AG10803 (cell line): ENCODE measurements at places on chromosomes 7 and 10.

GRCh38 chr7:65840446-65840845, 32.4 kb upstream of the VKORC1L1 start:
- DNase-seq: no peak

GRCh38 chr7:20952916-20953315, 166.2 kb upstream of the SP8 start:
- no peak for DNase-seq

- DNase-seq: peak; percentile 28
Observed at GRCh38 chr10:77310288-77310840, 327.2 kb downstream of the KCNMA1 start.

DNA sequence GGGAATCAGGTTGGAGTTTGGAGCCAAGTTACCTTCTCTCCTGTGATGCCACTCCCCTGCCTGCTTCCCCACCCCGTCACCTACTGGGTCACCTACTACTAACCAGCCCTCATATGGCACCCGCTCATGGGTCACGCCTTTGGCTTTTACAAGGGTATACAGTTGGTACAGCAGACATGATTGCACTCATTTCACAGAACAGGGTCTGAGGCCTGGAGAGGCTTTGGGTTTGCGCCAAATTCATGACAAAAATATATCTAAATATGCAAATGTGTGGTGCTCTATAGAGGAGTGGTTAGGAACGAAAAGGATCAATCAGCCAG, 10.7 kb downstream of the CRYGN start:
- no peak for DNase-seq

GRCh38 chr10:21195252-21195651, 298.1 kb upstream of the NEBL start:
- DNase-seq: no peak

GRCh38 chr10:35570397-35570796, 34.7 kb upstream of the GJD4 start:
- DNase-seq: no peak

DNA sequence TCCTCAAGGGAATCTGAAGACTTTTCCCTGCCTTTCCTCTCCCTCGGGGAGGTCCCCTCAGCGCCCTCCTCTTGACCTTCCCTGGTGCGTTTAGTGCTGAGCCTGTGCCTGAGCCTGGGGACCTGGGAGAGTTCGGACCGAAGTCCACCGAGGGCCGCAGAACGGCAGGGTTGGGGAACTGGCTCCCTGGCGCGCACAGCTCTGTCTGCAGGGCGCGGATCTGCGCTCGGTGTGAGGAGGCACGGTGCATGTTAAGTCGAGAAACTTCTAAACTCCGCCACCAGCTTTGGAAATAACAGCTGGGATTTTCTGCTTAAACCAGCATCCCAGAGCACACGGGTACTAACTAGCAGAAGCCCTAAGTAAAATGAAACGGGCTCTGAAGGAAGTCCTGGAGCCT, 44.2 kb upstream of the SLC29A4 start:
- no peak for DNase-seq

DNA sequence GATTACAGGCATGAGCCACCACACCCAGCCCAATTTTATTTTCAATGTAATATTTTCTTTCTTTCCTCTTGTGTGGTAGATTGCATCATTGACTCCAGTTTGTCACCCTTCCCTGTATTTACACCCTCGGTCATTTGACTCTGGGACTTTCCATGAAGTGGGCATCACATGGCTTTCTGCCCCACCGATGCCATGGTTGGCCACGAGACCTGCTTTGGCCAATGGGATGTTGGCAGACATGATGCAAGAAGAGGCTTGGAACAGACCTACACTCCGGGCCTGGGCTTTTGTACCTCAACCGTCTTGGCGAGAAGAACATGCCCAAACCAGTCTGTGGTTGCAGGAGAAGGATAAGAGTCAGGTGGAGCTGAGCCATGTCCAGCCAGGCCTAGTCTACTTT, 38.8 kb upstream of the CACUL1 start:
- DNase-seq: no peak

- peak; percentile 21 for DNase-seq
Observed at GRCh38 chr10:74234569-74234968, 83.5 kb downstream of the ADK start.
